ENCODE measurements at places on chromosomes 13 and 19. TPM values are rescaled to one million over a fixed set of nuclear protein-coding genes. Genes with fewer than 3 reads are reported as not detected.

The KLK13 gene
- not detected for total RNA-seq

GRCh38 chr13:110352735-110353134, 45.7 kb downstream of the COL4A2 start:
- peaks cover 94% of the 10 kb centered on the region for H3K4me1 ChIP-seq
- no peaks in the 10 kb centered on the region for H3K27me3 ChIP-seq
- no peak for DNase-seq
- peak overlapping the region; percentile 96 for H3K27ac ChIP-seq
- no peaks in the 10 kb centered on the region for H3K36me3 ChIP-seq
- H3K4me3 ChIP-seq: no peak overlapping the region

DNA sequence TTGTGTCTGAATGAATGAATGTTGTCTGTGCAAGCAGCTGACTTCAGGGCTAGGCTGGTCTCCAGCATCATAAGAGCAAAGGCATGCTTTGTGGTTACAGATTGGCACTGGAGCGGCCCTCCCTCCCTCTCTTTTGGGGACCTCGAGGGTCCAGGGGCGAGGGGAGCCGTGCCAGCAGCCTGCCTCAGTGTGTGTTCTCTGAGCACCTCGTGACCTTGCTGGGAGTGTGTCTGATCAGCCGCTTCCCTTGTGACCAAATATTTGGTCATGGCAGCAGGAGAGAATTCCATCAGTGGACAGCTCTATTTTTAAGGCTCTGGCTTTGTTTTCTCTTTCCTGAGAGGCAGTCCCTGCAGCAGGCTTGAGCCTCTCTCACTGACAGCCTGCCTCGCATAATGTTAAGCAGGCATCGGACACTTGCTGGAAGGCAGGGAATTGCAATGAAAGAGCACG, 329.7 kb downstream of the UQCRFS1 start:
- H3K4me3 ChIP-seq: no peak overlapping the region
- DNase-seq: no peak
- H3K36me3 ChIP-seq: no peaks in the 10 kb centered on the region
- no peaks in the 10 kb centered on the region for H3K27me3 ChIP-seq
- H3K27ac ChIP-seq: no peak overlapping the region

DNA sequence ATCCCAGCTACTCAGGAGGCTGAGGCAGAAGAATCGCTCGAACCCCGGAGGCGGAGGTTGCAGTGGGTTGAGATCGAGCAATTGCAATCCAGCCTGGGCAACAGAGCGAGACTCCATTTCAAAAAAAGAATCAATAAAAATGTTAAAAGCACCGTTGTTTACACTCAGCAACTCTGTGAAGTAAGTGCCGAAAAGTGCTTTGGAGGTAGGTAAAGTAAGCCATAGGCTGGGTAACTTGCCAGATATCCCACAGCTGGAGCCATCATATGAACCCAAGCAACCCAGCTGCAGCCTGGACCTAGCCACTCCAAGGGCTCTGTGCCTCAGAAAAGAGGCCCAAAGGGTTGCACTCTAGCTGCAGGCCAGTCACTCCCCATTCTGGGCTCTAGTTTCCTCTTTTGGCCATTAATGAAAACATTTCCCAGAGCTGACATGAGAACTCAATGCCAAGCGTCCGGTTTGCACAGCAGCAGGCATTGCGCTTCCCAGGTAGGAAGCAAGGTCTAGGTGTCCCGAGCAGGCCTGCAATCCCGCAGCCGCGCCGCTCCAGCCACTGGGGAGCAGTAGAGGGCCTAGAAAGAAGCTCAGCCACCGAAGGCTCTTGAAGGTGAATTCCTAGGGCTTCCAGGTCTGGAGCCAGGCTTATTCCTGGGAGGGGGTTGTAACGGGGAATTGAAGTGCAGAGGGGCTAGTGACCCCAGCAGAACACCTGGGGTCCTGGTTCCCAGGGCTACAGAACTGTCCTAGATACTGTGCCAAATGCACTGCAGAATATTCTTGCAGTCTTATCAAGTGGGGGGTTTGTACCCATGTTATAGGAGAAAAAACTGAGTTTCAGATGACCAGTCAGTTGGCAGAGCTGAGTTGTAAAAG, 4.1 kb upstream of the CD79A start:
- H3K27me3 ChIP-seq: no peaks in the 10 kb centered on the region
- H3K4me3 ChIP-seq: no peak overlapping the region
- no peak overlapping the region for H3K27ac ChIP-seq
- no peaks in the 10 kb centered on the region for H3K4me1 ChIP-seq

- no peaks in the 10 kb centered on the region for H3K4me1 ChIP-seq
- no peak overlapping the region for H3K27ac ChIP-seq
- peak overlapping the region; percentile 56 for H3K4me3 ChIP-seq
- peaks cover 8% of the 10 kb centered on the region for H3K27me3 ChIP-seq
Observed at GRCh38 chr13:112066624-112067004, 335 bp upstream of the SOX1 start.

DNA sequence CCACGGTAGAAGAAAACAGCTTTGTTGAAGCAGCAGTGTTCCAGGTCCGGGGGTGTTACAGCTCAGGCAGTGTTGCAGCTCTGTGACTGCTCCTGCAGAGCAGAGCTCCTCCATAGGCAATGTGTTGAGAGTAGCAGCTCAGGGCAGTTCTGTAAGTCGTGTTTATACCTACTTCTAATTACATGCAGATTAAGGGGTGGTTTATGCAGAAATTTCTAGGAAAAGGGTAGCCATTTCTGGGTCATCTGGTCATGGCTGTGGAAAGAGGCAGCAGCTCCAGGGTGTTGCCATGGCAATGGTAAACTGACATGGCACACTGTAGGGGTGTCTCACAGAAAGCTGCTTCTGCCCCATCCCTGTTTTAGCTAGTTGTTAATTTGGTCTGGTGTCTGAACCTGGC, 316.4 kb downstream of the GPC5 start:
- no peak overlapping the region for H3K4me3 ChIP-seq
- H3K4me1 ChIP-seq: no peaks in the 10 kb centered on the region
- no peak overlapping the region for H3K27ac ChIP-seq
- DNase-seq: no peak
- H3K27me3 ChIP-seq: no peaks in the 10 kb centered on the region

GRCh38 chr13:40058757-40059236, 403.3 kb downstream of the COG6 start:
- H3K27ac ChIP-seq: no peak overlapping the region
- peaks cover 20% of the 10 kb centered on the region for H3K4me1 ChIP-seq

DNA sequence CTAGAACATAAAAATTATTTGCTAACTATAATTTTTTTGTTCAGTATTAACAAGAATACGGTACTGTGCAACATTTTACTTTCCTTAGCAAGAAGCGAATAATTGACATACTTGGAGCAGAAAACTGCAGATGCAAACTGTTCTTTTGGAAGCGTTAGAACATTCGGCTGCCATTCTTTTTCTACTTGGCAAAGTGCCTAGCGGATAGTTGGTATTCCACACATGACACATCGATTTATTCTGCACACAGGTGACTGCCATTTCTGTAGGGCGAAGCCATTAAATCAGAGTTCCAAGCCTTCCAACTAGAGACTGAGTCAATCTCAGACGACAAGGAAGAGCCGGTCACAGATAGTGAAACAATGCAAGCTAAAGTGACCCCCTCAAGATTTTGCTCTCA, 117.4 kb downstream of the TRPC4 start:
- no peak for DNase-seq
- peak overlapping the region; percentile 46 for H3K4me3 ChIP-seq
- no peaks in the 10 kb centered on the region for H3K4me1 ChIP-seq
- no peaks in the 10 kb centered on the region for H3K27me3 ChIP-seq

DNA sequence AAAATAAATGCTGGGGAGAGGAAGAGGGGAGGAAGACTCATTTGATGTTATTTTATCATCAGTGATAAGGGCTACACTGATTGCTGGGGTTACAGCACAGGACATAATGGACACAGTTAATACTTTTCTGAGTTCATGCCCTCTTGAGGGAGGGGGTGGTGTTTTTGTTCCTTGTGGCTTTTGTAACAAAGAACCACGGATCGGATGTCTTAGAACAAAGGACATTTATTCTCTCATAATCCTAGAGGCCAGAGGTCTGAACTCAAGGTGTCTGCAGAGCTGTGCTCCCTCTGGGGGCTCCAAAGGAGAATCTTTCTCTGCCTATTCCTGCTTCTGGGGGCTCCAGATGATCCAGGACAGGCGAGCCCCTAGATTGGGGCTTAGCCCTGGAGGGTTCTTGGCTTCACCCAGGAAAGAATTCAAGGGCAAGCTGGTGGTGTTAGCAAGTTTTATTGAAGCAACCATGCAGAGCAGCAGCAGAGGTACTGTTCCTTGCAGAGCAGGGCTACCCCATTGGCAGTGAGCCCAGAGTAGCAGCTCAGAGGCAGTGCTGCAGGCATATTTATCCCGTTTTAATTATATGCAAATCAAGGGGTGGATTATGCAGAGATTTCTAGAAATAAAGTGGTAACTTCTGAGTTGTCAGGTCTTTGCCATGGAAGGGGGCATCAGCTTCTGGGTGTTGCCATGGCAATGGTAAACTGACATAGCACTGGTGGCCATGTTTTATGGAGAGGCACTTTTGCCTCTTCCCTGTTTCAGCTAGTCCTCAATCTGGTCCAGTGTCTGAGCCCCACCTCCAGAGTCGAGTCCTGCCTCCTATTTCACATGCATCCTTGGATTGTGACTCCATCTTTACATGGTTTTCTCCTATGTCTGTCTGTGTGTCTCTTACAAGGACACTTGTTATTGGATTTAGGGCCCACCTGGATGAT, 18.0 kb downstream of the VAV1 start:
- H3K27ac ChIP-seq: no peak overlapping the region
- H3K36me3 ChIP-seq: no peaks in the 10 kb centered on the region
- no peak overlapping the region for H3K4me3 ChIP-seq
- DNase-seq: no peak

Data from thoracic aorta (tissue), 2 donors.